Large intestine (tissue), 12 donors: ENCODE measurements at places on chromosomes 4 and X.

- no peak for DNase-seq
Observed at GRCh38 chrX:9207142-9207541, 173.2 kb upstream of the FAM9B start.

- no peak for DNase-seq
Observed at GRCh38 chrX:44899946-44900345, 27.0 kb downstream of the KDM6A start.

DNA sequence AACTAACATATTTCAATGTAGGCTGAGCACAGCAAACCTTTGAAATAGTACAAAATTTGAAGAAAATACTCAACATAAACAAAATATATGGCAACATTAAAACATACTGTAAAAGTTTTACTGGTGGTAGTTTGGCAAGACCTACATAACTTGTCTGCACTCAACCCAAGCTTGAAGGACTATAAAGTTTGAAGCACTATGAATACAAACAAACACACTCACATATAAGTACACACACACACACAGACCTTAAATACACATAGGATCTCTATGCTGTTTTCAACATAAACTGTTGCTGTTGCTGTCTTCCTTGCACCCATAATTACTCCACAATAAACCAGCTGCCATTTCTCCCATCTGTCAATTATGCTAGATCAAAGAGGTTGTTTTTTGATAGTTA, 589.6 kb downstream of the IL15 start:
- no peak for DNase-seq

- DNase-seq = no peak
Observed at GRCh38 chr4:119261986-119262385, 49.5 kb downstream of the USP53 start.

- DNase-seq = no peak
Observed at GRCh38 chrX:149638860-149639259, 7.3 kb upstream of the TMEM185A start.

- no peak for DNase-seq
Observed at GRCh38 chr4:177401658-177402273, 40.5 kb downstream of the AGA start.
